ENCODE measurements at places on chromosomes 3 and 15. TPM values are rescaled to one million over a fixed set of nuclear protein-coding genes. Genes with fewer than 3 reads are reported as not detected.

DNA sequence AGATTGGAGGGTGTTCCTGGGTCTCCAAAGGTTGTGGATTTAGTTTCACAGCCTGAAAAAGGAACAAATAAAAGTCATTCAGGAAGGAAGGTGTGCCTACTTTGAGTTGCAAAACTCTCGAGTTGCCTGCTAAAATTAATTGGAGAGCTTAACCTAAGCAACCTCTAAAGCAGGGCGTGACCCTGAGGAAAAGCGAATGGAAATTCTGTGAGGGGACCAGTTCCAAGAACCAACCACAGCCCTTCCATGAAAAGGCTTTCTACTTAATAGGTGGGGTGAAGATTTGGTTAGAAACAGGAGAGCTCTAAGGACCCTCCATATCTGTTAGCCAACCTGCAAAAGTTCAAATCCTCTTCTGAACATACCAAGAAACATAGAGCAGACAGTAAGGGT, 1.5 kb downstream of the CD80 start:
- DNase-seq = no peak

Gene IL20RB
- total RNA-seq = 1.6 TPM

Gene OR5K2
- total RNA-seq = not detected

Gene CKMT1B
- total RNA-seq = not detected

GRCh38 chr3:116473602-116474001, 28.3 kb upstream of the LSAMP start:
- DNase-seq = no peak

DNA sequence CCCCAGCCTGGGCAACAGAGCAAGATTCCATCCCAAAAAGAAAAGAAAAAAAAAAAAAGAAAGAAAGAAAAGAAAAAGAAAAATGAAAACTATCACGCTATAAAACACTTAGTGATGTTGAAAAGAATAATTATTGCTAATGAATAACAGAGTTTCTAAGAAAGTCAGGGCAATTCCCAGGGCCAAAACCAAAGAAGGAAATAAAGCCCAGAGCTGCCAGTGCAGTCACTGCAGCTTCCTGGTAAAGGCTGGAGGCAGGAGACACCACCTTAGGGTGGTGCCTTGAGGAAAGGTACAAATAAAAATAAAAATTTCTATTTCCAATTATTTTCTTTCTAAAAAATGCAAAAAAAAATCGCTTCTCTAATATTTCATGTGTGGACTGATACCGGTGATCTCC, 19.7 kb upstream of the UACA start:
- DNase-seq = no peak

DNA sequence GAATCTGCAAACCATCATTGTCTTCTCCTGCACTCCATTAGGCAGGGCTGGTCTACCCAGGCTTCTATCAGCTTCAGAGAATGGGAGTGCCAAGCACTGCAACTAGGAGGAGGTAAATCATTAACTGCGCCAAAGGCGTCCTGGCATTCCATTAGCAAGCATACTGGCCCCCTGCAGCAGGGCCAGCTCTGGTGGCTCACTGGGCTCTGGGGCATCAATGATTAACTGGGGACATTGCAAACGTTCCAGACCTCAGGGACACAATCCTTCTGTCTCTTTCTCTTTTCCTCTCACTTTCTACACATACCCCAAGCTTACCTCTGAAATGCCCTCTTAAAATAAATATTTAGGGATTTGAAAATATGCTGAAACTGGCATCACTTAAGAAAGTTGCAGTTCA, 129.0 kb downstream of the MYLK start:
- no peak for DNase-seq

DNA sequence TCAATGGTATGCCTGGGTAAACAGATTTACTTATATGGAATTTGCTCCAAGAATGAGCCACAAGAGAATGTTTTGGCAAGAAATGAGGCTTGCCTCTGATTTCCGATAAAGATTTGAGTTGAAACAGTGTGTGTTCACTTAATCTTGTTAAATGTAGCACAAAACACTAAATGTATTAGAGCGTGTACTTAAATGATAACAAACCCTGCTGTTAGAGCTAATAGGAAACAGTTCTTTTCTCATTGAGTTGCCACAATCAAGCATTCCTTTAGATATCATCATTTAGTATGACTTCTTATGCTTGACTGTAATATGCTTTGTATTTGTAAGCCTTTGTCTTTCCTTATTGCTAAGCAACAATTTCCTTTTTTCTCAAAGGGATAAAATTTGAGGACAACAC, 353.6 kb upstream of the ZNF717 start:
- DNase-seq = no peak

Gene ACOX2
- 1.5 TPM for total RNA-seq

Gene SYNM
- 10.2 TPM for total RNA-seq

Gene DNAH12
- 0.20 TPM for total RNA-seq

- peak; percentile 62 for DNase-seq
These were observed 821 bp upstream of the MAGI1 start for GRCh38 chr3:66039590-66039887.

DNA sequence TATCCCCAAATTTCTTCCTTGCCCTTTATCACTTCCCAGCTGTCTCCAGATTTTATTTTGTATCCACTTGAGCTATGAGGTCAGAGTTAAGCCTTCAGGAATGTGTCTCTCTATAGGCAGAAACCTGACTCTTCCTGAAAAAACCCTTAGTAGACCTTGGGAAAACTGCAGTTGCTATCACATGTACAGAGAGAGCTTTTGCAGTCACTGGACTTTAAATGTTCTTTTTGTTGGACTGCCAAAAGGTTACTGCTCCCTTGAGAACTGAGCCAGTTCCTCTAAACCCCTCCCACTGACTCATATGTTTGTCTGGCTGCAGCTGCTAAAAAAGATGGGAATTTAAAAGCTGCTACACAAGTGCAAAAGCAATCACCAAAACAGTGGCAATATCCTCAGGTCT, 169.1 kb upstream of the CCDC54 start:
- DNase-seq = peak; percentile 95

DNA sequence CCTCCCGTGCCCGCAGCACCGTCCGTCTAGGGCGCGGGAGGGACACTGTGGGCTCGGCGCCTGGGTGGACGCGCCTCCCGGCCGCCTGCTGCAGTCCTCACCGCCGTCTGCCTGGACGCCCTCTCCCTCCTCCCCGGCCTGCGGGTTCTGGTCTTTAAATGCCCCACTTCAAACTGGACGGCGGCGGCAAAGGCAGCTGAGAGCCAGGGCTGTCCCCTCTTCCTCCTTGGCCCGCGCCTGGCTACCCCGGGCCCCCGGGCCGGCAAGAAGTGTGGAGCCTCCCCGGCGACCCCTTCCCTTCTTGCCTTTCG, 426 bp downstream of the CBLB start:
- no peak for DNase-seq

GRCh38 chr15:73572296-73572695, 60.9 kb downstream of the NPTN start:
- DNase-seq = no peak

DNA sequence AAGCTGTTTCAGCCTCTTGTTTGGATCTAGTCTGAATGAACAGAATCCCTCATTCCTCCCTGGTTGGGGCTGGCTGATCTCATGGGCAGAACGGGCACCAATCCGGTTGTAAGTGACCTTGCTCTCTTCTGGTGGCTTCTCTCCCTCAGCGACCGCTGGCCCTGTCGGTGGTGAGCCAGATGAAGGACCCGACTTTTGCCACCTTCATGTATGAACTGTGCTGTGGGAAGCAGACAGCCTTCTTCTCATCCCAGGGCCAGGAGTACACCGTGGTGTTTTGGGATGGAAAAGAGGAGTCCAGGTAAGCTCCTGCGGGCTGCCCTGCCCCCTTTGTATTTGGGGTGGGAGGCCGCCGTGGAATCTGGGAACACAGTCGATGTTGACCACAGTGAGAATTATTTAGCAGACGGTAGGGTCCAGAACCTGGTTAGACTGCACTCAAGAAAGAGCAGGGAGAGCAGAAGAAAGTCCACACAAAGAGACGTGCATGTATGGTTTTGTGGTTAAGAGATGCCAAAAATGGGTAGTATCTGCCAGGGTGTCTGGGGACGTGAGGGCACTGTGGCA, 138.8 kb downstream of the LRRK1 start:
- no peak for DNase-seq

GRCh38 chr3:107674371-107674770, 151.6 kb downstream of the BBX start:
- no peak for DNase-seq

GRCh38 chr3:154214306-154214705, 93.1 kb downstream of the ARHGEF26 start:
- no peak for DNase-seq

DNA sequence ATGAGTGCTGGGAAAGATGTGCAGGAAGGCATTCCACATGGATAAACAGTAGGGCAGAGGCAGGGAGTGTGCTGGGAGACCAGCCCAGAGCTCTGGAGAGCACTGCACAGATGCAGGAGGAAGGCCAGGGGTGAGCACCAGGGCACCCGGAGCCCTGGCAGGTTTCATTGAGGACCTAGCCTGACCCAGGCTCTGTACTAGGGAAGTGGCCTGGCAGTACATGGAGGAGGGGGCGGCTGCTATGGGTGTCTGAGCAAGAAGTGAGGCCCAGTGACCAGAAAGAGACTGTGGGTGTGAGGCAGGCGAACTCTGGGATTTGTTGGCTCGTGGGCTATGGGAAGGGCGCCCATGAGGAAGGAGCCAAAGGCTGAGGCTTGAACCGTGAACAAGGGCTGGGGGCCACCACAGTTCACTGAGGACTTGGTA, 139.1 kb downstream of the DNAJB8 start:
- DNase-seq = no peak

DNA sequence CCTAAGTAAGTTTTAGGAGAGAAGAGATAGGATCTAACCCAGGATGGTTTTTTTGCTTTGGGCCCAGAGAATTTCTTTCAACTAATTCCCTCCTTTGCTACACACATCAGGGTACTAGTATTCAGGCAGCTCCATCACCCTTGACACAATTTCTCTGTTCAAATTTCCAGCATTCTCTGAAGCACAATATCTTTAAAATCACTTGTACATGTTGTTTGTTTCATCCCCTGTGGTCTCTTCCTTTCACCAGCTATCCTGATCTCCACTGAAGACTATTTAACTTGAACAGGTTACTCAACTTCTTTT, 32.4 kb upstream of the FNDC3B start:
- no peak for DNase-seq

DNA sequence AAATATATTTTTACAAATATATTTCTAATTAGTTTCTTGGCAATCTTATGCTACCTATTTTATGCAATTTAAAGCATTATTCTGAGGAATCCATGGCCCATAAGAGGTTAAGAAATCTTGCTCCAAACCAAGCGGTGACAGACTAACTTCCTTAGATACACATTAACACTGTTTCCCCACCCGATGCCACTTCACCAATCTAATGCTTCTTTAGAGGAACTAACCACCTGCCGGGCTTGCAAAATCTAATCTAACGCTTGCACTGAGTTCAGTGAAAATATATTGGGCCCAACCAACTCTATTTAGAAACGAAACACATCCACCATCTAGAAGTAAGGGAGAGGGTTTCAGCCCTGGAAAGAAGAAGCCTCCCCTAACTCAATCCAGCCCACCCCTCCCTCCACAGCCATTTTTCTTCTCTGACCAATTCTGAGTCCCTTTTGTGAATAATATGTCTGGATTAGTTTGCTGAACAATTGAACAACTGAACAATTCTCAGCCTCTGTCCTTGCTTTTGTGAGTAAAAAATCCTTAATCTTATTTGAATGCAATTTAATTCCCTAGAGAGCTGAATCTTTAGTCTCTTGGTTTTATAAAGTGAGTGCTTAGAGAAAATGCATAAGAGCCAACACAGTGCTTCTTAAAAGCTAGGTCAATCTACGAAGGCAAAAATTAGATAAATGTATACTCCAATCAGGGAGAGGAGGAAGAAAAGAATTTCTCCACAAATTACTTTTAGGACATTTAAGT, 150.4 kb upstream of the ADAMTS9 start:
- no peak for DNase-seq

- DNase-seq = no peak
These were observed 389.0 kb downstream of the LSAMP start for GRCh38 chr3:116056280-116056679.

GRCh38 chr3:64000453-64001055, 22.7 kb downstream of the PSMD6 start:
- no peak for DNase-seq

- DNase-seq = peak; percentile 85
These were observed 310.3 kb downstream of the FGF12 start for GRCh38 chr3:192417017-192417416.

DNA sequence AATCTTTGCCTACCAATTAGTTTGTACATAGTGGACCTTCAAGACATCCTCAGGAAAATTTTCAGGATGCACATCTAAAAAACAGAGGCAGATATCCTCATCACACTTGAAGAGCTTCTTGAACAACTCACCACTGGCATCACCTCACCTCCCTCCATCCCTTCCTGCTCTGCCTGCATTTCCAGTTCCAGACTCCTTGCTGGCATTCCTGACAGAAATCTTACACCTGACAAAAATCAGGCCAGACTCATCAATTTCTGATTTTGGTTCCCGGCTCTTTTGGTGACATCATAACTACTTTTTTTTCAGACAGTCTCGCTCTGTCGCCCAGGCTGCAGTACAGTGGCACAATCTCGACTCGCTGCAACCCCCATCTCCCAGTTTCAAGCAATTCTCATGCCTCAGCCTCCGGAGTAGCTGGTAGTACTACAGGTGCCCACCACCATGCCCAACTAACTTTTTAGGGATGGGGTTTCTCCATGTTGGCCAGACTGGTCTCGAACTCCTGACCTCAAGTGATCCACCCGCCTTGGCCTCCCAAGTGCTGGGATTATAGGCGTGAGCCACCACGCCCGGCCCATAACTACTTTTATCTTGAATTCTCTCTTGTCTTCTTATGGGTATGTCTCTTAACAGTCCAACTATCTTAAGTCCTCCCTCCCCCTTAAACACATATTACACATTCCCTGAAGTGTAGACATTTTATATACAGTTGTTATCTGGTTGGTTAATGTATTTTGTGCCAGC, 216.6 kb upstream of the IL12A start:
- no peak for DNase-seq

- DNase-seq = no peak
These were observed 7.9 kb upstream of the EOMES start for GRCh38 chr3:27729748-27730611.

Gene PARP15
- total RNA-seq = 1.4 TPM

DNA sequence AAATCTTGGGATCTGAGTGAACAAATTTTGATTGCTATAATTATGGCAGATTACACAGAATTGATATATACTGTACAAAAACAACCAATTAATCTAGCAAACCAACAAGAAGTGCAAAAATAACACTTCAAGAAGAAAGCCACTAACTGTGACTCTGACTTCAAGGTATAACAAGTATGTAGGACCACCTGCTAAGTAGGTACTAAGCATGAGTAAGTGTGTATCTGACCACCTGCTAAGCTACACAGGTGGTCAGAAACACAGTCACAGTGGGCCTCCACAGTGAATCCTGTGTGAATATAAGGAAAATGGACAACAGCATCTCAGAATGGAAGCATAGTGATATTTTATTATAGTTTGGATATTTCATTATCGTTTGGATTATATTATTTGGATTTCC, 14.8 kb upstream of the PLSCR4 start:
- DNase-seq = no peak
